ENCODE measurements at places on chromosomes 16 and 17. TPM values are rescaled to one million over a fixed set of nuclear protein-coding genes. Genes with fewer than 3 reads are reported as not detected.

DNA sequence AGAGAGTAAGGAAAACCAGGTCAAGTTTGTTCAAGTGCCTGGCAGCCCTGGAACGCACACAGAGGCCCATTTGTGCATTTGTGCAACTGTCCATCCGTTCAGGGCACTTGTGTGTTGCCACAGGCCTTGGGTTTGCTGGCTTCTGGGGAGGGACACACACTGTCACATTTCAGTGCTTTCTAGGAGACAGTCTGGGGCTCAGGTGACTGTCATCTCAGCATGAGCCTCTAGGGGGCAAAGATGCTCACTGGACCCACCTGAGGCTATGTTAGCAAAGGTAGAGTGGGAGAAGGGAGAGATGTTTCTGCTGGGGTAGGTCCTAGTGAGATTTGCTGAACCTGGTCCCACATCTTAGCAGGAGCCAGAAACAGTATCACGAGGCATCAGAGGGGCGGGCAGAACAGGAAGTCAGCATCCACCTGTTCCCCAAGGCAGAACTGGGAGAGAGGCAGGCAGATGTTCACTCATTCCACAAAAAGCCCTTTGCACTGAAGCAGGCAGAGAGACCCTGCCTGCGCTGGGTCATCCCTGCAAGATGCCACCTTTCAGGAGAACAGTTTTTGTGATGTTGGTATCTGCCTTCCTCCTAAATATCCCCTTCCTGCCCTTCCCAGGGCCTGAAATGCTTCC is 48.5 kb downstream of the RAI1 start:
- DNase-seq: peak; percentile 52

- DNase-seq: no peak
Observed at GRCh38 chr16:11109566-11109965, 146.4 kb downstream of the SOCS1 start.

GRCh38 chr17:46274238-46274637 is 20.7 kb upstream of the LRRC37A start:
- DNase-seq: no peak

DNA sequence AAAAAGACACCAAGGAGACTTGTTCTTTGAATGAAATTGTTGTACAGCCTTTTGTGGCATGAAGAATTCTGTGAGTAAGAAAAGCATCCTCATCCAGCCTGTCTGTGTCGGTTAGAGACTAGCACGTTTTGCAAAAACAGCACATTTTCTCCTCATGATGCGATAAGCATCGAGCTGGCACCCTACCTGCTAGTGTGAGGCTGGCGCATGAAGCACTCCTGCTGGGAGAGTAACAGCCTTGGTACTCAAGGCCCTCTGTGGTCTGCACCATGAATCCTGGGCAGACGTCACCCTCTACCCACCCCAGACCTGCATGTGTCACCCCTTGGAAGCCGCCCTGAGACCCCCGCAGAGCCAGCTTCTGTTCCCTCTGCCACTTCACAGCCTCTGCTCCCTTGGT is 92.6 kb upstream of the TMEM132E start:
- DNase-seq: no peak

Gene SLC52A1
- 0.47 TPM for total RNA-seq

DNA sequence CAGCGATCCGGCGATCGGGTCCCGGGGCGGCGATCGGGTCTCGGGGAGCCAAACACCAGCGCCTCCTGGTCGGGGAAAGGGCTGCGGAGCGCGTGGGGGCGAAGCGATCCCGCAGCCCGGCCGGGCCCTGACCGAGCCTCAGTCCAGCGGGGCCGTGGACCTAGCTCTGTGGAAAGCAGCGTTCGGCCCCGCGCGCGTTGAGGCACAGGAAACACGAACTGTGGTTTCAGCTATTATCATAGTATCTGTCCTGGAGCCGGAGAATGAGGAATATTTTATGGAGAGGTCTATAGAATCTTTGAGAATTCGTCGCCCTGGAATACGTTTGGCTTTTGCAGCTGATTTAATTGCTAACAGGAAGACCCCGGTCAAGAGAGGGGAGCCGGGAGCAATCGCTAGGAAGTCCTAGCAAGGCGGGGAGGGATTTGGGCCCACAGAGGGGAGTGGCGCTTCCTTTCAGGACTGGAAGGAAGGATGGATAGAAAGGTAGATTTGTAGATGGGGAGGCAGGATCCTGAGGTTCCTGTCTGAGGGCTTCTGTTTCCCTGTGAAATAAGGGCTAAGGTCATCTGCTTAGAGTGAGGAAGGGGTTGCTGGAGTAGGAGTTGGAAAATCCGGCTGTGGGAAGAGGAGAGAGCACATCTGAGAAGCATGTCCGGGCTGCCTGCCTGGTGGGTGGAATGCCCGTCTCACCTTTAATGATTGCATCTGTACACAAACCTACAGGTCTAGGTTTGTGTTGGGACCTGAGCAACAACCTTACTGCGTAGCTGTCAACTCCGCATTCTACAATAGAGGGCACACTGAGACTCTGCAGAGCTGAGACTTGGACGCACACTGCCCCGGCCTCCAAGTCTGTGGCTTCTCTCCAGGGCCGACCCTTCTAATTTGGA is 770 bp downstream of the CCNF start:
- peak; percentile 60 for DNase-seq
